ENCODE measurements at places on chromosomes 1 and 21.

DNA sequence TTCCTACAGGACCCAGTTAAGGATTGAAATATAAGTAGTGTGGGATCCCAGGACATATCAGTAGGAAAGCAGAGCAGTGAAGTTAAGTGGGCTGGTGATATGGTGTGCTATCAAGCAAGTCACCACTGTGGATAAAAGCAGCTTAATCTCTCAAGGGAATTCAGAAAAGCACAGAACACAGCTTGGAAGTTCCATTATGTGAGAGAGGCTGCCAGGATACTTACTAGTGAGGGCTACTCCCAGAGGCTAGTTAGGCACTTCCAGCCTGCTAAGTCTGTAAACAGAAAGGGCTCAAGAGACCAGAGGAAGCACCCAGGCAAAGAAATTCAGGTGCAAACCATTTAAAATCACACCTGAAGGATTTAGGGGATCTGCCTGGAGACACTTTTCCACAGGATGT is 18.8 kb upstream of the GRIK1 start:
- DNase-seq = no peak

DNA sequence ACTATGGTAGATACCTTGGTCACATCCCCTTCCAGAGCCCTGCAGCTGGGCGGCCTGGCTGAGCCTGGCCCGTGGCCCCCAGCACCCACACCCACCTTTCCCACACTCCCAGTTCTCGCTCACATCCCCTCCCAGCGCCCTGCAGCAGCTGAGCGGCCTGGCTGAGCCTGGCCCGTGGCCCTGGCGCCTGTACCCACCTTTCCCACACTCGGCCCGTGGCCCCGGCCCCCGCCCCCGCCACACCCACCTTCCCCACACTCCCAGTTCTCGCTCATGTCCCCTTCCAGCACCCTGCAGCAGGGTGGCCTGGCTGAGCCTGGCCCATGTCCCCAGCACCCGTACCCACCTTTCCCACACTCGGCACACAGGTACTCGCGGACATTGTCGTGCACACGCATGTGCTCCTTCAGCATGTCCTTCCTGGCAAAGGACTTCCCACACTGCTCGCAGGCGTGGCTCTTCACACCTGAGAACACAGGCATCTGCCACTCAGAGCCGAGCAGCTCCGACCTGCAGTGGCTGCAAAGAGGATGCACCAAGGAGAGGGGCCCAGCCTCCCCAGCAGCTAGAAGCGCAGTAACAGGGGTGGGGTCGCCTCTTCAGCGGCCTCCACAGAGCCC is 52.5 kb upstream of the RIPK4 start:
- DNase-seq = no peak

- no peak for DNase-seq
Measured at GRCh38 chr1:228528612-228529011, 41.4 kb downstream of the RNF187 start.

DNA sequence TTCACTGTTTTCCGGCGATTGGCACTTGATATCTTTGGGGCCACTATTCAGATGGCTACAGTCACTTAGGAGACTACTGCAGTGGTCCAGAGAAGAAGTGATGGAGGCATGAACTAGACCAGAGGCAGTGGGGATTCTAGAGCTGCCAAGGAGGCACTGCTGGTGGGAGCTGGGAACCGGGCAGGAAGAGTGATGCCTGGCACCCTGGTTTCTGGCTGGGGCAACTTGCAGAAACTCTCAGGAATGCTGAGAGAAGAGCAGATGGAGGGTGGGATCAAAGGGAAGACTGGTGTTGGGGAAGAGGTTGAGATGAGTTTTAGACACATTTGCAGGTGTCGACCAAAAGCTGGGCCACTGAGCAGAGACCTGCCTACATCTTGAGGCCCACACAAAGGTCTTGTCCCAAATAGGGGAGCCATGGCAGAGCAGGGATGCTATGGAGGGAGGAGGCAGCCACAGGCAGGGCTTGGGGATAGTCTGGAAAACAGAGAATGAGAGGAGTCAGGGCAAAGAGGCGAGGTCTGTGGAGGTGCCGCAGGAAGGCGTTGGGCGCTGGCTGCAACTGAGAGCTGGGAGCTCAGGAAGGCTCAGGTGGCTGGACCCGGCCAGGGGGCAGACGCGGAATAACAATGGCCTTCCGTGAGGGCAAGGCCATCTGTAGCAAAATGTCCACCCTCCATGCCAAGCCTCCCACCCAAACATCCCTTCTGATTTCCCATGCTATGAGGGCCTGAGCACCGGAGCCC is 118.9 kb downstream of the TOMM20 start:
- no peak for DNase-seq

DNA sequence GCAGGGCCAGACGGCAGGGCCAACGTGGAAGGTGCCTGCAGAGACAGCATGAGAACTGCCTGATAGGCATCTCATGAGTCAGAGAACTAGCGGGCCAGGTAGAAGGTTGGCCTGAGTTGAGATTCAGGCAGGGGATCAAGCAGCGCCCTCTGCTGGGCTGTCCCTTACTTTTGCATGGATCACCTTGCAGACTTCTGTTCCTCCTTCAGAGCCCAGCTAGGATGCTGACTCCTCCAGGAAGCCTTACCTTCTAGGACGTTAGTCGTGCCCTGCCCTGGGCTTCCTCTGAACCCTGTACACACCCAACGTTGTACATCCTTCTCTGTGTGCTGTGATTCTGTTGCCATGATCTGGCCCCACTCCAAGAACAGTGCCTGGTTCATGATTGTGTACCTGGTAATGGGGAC is 231.3 kb upstream of the VAMP3 start:
- no peak for DNase-seq

- DNase-seq = no peak
Measured at GRCh38 chr1:65372557-65372956, 47.9 kb upstream of the LEPR start.

- DNase-seq = no peak
Measured at GRCh38 chr21:15495965-15496364, 233.8 kb upstream of the USP25 start.

- DNase-seq = no peak
Measured at GRCh38 chr1:220274251-220274855, 2.1 kb upstream of the RAB3GAP2 start.

DNA sequence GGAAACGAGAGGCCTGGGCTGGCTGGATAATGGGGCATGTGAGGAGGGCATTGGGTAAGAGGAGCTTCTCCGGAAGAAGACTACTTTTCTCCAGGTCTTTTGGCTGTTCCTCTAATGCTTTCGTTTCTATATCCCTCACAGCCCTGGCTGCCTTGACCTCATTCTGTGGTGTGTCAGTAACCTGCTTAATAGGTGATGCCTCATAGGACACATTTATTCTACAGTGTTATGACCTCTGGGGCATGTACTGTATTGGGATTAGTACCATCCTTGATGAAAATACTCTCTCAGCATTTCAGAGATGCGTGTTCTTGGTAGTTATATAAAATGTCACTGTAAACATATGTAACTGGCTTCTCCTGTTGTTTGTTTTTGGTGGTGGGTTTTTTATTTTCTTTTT is 40.1 kb downstream of the PGM1 start:
- DNase-seq = no peak

DNA sequence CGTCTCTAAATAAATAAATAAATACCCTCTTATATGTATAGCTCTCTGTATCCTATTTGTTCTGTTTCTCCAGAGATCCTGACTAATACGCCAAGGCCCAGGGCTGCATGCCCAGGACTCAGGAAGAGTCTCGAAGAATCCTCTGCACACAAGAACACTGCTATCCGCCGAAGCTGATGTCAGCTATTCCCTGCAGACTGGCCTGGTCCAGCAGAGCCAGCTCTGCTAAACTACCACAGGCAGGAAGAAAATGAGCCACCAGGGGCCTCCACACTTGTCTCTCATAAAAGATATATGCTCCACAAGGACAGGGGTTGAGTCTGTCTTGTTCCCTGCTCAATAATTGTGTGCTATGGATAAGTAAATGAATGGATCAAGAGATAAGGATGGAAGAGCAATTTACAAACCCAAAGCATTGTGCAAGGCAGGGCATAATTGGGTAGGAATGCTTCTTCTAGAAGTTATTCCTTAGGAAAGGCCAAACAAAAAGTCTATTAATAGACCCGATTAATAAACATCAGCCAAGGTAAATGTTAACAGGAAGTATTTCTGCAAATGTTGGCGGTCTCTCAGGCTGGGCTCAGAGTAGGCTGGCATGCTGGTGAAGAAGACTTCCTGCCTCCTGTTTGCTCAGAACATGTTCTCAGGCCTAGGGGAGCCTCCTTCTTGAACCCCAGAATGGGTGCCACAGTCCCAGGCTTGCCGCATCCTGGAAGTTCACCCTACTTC is 26.3 kb upstream of the MAN1C1 start:
- DNase-seq = no peak

GRCh38 chr1:89945852-89946476 is 48.9 kb upstream of the ZNF326 start:
- no peak for DNase-seq

GRCh38 chr1:78355656-78356055 is 135.1 kb upstream of the PTGFR start:
- no peak for DNase-seq

- no peak for DNase-seq
Measured at GRCh38 chr1:14742181-14742980, 143.9 kb downstream of the KAZN start.

GRCh38 chr1:187762118-187762517 is 933.4 kb downstream of the PLA2G4A start:
- DNase-seq = no peak

DNA sequence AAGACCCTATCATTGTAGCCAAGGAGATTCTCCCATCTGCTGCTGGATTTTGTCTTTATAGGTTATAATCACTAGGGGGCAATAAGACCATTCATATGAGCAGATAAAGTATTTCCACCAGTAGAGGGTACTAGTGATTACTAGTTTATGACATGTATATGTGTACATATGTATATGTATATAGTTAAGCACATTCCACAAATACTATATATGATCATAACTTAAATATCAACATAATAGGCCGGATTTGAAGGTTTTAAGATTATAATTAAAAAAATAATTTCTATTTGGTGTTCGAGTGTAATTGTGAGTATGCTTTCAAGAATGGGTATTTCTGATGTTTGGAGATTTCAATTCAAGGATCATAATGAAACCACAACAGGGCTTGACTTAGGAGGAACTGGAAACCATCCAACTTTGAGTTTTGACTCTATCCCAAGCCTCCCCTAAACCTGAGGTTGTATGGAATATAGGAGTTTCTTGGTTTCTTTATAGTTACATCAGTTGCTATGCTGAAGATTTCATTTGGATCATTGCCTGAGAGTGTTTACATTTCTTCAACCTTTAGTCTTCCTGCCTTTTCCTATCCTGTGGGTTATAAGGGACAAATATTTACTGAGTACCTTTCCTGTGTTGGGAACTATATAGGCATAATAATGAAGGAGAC is 16.9 kb downstream of the TCEANC2 start:
- no peak for DNase-seq

DNA sequence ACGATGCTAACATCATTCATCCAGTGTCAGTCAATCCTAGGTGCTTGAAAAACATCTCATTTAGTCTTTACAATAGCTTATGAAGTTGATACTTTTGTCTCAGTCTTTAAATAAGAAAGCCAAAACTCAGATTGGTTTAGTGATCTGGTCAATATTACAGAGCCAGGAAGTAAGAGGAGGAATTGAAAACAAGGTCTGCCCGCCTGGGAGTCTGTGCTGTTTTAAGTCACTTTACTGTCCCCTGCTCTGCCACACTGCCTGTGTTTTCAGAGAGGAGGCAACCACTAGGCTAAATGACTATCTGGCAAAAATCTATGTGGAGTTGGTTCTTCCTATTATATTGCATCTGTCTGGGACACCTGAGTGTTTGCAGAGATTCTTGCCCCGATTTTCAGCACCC is 62.3 kb downstream of the ST6GALNAC3 start:
- no peak for DNase-seq

DNA sequence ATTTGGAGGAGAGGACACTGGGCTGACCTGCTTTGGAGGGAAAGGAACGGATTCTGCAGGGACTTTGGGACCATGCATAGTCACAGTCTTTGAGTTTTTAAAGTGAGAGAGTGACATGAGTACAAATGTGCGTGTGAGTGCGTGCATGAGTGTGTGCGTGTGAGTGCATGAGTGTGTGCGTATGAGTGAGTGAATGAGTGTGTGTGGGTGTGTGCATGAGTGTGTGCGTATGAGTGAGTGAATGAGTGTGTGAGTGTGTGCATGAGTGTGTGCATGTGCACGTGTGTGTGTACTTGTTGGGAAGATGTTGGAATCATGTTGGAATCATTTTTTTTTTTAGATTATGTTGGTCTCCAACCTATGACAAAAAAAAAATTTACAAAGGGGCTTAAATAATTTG is 70.5 kb downstream of the PAX7 start:
- no peak for DNase-seq

DNA sequence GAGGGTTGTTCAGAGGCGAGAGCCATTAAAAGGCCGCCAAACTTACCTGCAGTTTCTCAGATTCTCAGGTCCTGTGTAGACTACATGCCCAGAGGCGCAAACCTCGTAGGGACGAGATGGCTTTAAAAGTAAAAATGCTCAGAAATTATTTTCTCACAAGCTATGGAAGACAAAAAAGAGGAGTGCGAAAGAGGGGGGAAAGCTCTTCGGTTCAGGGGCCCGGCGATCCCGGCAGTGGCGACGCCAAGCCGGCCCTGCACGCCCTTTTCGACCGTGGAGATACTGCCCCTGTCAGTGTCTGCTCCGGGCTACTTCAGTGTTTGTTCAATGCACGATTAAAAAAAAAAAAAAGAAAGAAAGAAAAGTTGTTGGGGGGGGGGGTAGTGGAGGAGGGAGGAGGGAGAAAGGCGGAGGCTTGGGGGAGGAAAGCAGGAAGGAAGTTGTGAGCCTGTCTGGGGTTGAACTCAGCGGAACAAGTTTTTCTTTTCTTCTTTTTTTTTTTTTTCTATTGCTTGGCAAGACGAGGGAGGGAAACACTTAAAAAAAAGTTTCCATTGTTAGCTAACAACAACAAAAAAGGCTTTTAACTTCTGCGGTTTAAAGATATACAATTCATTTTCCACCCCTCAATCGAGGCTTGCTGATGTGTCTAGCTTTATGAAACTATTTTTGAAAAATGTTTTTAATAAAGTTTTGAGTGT is at the start of gene ITPKB:
ITPKB (minus strand) TSS at position 288 of the 701 bp plus-strand sequence. CDS start 1,824 bp downstream, outside the sequence.
- no peak for DNase-seq

GRCh38 chr1:162381383-162381782 is at the start of gene C1orf226:
Gene C1orf226 (plus strand): TSS chr1:162381728. CDS start chr1:162381902, 174 bp downstream.
- no peak for DNase-seq

Data from stimulated activated CD4-positive, alpha-beta T cell treated with anti-CD3 and anti-CD28 coated beads, Interleukin-1b, Interleukin-23, amount 100 ng/mL, for 24 hours (primary cell).